ENCODE measurements at places on chromosomes 12 and 14.

DNA sequence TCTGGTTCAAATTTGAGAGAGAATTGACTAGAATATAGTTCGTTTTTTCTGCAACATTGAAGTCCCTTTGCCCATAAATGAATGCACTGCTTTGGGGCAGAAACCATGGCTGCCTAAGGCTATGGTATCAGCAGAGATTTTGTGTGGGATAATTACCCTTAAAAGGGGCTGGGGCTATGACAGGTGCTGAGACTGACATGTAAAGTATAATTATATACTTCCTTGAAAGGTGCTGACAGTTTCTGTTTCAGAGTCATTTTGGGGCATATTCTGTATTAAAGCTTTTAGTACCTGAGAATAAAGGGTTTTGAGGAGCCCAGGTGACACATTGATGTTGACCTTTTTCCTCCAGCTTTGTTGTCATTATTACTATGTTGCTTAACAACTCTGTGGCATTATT lies 150.3 kb upstream of the PTPRQ start:
- no peak for DNase-seq

DNA sequence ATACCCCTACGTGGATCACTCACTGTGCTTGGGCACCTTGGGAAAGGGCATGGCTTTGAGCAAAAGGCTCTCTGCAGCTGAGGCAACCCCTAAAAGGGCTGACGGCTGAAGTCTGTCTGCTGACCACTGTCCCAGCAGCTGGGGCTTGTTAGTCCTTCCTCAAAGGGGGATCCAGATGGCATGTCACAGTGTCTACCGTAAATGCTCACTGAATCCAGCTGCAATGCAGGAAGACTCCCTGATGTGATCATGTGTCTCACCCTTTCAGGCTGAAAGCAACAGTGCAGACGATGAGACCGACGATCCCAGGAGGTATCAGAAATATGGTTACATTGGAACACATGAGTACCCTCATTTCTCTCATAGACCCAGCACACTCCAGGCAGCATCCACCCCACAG lies 12.4 kb downstream of the OAS1 start:
- no peak for DNase-seq

- DNase-seq, result peak; percentile 24
These were observed 36.9 kb downstream of the LGR5 start for GRCh38 chr12:71476513-71476912.

GRCh38 chr14:60651086-60651795 lies 2.0 kb upstream of the SIX1 start:
- DNase-seq, result no peak

GRCh38 chr12:101527682-101528081 lies 52.5 kb downstream of the SPIC start:
- no peak for DNase-seq

- DNase-seq, result no peak
These were observed 263.2 kb downstream of the SEC23A start for GRCh38 chr14:38839694-38840365.

- DNase-seq, result no peak
These were observed 397.3 kb downstream of the ZFP36L1 start for GRCh38 chr14:68395604-68396003.

GRCh38 chr12:43169115-43169681 lies 382.8 kb downstream of the ADAMTS20 start:
- DNase-seq, result no peak
